ENCODE measurements at places on chromosomes 5 and 9. TPM values are rescaled to one million over a fixed set of nuclear protein-coding genes. Genes with fewer than 3 reads are reported as not detected.
A peak's percentile ranks its signal among the peaks of the same experiment; 100 is the strongest.

DNA sequence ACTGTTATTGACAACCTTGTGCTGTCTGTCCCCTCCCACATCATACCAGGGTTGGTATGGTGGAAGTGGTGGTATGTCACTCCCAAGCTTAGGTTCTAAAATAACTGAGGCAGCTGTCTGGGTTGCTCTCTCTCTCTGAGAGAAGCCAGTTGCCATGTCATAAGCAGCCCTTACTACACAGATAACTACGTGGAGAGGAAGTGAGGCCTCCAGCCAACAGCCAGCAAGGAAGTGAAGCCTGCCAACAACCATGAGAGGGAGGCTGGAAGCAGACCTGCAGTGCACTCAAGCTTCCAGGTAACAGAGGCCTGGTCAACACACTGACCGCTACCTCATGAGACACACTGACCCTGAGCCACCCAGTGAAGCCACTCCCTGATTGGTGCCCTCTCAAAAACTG is 18.6 kb downstream of the CTNNAL1 start:
- peak; percentile 77 for DNase-seq

PCDHB9 gene
- 2.4 TPM for total RNA-seq

DNA sequence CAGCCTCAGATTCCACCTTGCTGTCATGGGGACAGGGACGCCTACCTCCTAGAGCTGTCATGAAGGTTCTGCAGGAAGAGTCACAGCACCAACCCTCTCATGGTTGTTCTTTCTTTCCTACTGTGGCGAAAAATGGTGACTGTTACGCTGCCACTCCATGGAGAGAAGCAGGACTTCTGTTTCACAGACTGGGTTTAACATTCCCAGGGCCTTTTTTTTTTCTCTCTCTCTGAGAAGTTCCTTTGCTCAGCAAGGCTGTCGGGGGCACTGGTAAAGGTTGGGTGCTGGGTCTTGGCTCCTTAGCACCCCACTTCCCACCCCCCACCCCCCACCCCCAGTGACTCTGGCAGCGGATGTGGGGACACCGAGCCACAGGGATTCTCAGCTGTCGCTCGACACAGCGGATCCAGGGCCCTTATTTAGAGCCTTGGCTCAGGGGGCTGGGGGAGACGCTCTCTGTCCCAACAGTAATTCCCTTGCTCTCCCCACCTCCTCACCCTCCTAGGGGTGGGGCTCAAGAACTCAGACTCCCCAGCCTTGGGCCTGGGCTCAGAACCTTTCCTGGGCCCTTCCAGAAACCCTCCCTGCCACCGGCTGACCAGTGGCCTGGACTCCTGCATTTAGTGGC is 34.4 kb downstream of the DUSP1 start:
- DNase-seq, result no peak

- DNase-seq, result no peak
Observed at GRCh38 chr9:88308831-88309560, 79.2 kb upstream of the SPIN1 start.

GLDC gene
- total RNA-seq, result 0.62 TPM

DNA sequence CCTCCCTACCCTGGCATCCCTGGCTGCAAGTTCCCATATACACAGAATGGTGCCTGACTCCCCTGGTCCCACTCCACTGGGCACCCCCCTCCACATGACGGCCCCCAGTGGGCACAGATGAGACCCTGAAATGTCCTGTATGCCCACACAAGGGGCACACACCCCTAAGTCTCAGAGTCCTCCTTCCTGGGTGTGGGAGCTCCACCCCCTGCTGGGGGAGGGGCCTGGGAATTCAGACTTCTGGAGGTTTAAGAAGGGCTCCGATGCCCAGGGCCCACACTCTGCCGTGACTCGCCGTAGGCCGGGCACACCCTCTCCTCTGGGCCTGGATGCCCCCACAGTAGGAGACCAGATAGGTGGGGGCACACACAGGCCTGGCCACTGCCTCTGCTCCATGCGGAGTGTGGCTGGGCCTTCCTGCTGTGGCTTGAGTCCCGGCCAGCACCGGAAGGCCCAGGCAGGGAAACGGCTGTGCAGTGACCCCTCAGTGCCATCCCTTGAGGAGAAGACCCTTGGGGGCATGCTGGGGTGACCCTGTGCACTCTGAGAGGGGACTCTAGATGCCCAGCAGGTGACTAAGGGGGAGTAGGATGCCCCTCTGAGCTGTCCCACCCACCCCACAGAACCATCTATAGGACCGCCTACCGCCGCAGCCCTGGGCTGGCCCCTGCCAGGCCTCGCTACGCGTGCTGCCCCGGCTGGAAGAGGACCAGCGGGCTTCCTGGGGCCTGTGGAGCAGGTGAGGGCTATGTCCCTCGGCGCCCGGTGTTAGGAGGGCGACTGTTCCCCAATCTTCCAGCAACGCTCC is 6.5 kb downstream of the EGFL7 start:
- DNase-seq, result peak; percentile 41

Data from right cardiac atrium (tissue), 5 donors.